ENCODE measurements at places on chromosomes 3 and 15.
A peak's percentile ranks its signal among the peaks of the same experiment; 100 is the strongest.

DNA sequence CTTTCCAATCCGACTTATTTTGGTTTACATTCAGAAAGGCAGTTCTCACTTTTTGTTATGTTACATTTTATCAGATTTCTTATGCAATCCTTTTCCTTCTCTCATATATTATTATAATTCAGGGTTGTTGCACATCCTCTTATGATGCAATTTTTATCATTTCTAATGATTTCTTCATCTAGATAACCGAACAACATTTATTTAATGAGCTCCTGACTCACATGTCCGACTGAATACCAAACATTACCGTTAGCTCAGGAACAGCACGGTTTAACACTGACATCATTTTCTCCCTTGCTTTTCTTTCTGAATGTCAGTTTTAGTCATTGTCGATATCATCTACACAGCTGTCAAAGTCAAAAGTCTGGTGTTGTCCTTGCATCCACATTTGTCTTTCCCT, 199.2 kb downstream of the BCHE start:
- no peak for DNase-seq

GRCh38 chr3:177883957-177884356, 652.3 kb upstream of the KCNMB2 start:
- no peak for DNase-seq

DNA sequence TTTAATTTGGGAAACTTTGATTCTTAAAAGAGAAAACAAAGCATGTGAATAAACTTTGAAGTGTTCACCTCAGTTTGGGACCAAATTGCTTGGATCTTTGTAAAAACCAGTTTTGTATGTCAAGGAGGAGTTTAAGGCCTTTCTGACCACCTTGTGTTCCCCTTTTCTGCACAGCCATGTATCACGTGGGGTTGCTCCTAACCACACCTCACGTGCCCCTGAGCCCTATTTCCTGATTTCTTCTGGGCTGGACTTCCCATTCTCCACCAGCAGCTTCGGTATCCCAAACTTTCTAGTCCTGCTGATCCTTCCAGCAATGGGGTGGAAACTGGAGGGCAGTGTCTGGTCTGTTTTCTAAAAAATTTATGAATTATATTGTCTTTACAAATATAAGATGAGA, 76.4 kb upstream of the STT3B start:
- DNase-seq = no peak

GRCh38 chr15:88603885-88604284, 17.3 kb upstream of the AEN start:
- DNase-seq = no peak

DNA sequence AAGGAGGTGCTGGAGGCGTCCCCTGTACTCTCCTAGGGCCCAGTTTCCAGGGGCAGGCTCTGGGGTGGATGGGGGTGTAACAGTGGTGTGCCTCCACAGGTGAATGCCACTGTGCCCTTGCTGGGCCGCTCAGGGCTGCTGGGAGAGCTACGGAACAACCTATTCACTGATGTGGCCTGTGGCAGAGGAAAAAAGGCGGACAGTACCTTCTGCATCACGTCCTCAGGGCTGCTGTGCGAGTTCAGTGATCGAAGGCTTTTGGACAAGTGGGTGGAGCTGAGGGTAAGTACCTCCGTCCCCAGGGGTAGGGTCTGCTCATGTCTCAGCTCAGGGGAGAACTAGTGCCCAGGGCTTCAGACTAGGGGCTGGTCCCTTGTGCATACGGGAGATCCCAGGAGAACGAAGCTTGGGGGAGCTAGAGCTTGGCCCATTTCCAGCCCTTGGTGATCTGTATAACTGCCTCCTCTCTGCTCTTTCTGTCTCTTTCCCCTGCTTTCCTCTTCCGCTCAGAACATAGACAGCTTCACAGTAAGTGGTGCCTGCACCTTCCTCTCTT, 15.0 kb upstream of the JMJD7 start:
- no peak for DNase-seq

GRCh38 chr3:95235916-95236315, 1173.1 kb downstream of the NSUN3 start:
- no peak for DNase-seq

DNA sequence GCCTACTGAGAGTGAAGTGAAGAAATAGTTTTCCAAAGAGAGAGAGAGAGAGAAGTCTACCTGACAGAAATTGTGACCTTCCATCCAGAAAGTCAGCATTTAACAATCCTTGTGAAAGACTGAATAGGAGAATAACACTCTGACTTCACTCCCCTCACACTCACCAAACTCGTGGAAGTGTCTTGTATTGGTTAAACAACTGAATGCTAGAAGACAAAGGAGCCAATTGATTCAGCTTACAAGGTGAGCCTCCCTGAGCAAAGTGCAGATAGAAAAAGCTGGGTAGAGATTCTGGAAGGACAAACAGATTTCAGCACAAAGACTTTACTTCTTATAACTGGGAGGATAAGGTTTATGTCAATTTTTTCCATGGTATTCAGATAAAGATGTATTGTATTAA, 40.8 kb upstream of the OSTN start:
- no peak for DNase-seq

DNA sequence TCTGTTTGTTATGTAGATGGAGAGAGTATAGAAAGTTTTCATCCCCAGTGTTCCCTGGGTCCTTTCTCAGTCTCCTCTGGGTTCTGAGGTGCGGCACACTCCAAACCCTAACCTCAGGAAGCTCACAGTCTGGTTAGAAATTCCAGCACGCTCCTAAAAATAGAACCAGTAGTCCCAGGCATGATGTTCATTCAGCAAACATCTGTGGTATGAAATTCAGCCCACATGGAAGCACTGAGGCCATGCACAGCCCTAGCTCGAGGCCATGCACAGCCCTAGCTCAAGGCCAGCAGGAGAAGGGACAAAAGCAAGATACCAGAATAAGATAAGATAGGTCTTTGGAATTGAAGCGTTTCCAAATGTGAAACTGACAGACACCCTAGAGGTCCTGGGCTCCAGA, 82.3 kb upstream of the OXTR start:
- DNase-seq = peak; percentile 27
